ENCODE measurements at places on chromosomes 16 and 17.
A peak's percentile ranks its signal among the peaks of the same experiment; 100 is the strongest.

DNA sequence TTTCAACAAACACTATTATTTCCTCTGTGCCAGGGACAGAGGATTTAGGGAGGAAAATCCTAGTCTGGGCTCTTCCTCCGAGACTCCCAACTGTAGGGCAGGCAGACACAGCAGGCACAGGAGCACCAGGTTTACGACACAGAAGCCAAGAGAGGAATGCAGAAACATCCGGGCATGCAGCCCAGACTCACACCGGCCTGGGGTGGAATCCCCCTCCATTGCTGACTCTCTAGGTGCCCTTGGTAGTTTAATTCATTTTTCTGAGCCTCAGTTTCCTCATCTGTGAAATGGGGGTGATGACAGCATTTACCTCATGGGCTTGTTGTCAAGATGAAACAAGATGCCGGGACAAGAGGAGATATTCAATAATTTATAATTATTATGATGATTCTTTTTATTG lies 14.9 kb downstream of the CA4 start:
- DNase-seq = no peak

GRCh38 chr17:47287068-47287467 lies 33.4 kb downstream of the ITGB3 start:
- DNase-seq = no peak

GRCh38 chr17:37848690-37849616 lies 75.3 kb upstream of the TBC1D3K start:
- DNase-seq = no peak

DNA sequence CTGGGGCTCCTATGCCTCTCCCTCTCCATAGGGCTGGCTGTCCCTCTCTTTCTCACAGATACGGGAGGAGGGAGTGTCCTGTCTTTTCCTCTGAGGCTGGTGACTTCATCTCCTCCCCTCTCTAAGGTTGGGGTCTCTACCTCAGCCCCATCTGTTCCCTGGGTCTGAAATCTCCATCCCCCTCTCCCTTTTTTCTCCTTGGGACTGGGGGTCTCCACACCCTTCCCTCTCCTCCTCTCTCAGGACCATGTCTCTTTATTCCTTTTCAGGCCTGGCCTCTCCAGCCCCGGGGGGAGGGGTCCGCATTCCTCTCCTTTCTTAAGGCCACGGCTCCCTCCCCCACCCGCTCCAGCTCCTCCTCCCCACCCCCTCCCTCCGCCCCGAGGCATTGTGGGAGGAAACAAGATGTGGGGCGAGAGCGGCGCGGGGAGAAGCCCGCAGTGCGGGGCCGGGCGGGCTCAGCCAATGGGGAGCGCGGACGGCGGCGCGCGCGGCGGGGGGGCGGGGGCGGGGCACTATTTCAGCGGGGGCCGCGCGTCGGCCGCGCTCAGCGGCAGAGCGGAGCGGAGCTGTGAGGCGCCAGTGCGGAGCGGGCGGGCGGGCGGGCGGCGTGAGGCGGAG lies at the start of gene DYNLL2:
TSS of gene DYNLL2 (plus strand) at position 550 of the 621 bp plus-strand sequence. CDS start 3,672 bp downstream, outside the sequence.
- peak; percentile 90 for DNase-seq

- DNase-seq = no peak
Measured at GRCh38 chr17:16480995-16481394, 11.0 kb downstream of the LRRC75A start.

GRCh38 chr17:34199932-34200534 lies 55.1 kb upstream of the CCL2 start:
- peak; percentile 56 for DNase-seq

GRCh38 chr16:79601931-79602627 lies 1.5 kb upstream of the MAF start:
- peak; percentile 84 for DNase-seq

DNA sequence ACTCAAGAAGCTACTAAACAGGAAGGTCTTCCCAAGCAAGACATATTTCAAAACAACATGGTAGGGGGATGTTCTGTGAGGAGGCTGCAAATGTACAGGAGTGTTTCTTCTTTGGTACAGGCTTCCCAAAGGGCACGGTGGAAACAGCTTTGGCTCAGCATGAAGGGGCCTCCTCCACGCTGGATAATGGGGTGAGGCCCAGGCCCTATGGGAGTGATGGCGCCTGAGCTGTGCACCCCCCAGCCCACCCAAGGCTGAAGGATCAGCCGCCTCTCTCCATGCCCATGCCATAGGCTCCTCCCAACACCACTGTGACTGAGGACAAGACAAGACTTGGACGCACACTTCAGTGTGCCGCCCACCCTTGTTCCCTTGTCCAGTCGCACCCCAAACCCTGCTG lies 6.8 kb downstream of the CD300E start:
- DNase-seq = no peak
